ENCODE measurements at places on chromosomes 12 and 14.

- no peak for DNase-seq
Measured at GRCh38 chr12:29843036-29843435, 59.3 kb upstream of the TMTC1 start.

DNA sequence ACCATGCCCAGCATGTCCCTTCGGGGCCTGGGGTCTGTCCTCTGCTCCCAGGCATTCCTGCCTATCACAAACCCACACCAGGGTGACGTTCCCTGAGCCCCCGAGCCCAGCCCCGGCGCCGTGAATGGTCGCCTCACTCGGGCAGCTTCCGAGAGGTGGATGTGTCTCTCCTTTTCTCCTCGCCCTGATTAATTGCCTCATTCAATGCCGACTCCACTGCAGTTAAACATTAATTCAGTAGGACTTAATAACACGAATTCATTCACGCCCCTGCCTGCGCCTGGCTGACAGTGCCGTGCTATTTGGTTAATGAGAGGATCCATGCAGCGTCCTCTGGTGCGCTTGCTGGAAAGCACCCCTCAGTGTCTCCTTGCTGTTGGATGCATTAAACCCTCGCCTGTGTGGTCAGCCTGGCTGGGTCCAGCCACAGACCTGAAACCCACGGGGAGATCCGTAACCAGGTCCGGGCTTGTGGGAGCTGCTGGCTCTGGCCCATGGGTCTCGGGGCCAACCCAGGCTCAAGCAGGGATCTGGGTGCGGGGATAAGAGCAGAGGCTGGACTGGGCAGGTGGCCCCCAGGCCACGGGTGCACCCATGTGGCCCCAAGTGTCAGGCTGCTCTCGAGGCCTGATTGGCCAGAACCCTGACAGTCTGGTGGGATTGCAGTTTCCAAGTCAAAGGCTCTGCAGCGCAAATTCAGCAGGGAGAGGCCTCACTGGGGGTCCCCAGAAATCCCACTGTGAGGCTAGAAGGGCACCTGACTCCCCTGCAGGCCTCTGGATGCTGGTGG lies 55.4 kb downstream of the FBRSL1 start:
- no peak for DNase-seq

- no peak for DNase-seq
Measured at GRCh38 chr14:61332658-61333029, 11.3 kb downstream of the PRKCH start.

- no peak for DNase-seq
Measured at GRCh38 chr12:70444903-70445302, 78.8 kb downstream of the KCNMB4 start.

DNA sequence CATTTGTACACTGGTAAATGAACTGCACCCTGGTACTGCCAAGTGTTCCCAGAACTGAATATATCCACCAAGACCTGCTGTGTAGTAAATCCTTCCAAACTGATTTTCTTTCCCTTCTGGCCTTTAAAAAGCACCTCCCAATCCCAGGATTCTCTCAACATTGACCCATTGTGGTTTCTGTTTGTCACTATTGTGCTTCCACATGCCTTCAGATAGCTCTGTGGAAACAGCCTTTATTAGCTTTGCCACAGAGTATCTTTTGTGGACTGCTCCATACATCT lies 949 bp upstream of the KIF21A start:
- no peak for DNase-seq

DNA sequence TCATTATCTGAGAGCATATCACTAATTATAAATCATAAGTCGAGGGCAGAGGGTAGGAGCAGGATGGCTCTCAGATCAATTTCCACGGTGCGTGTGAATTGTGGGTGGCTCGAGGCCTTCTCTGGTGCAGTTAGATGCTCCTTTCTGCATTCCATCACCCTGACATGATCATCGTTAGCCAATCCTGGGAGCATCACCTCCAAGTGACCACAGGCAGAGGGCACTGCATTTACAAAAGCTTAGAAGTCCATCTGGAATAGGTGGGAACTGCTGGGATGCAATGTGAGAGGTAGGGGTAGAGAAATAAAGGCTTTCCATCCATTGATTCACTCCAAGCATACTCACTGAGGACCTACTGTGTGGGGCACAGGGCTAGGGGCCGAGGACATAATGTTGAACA lies 538.2 kb upstream of the TBX3 start:
- DNase-seq, result no peak

DNA sequence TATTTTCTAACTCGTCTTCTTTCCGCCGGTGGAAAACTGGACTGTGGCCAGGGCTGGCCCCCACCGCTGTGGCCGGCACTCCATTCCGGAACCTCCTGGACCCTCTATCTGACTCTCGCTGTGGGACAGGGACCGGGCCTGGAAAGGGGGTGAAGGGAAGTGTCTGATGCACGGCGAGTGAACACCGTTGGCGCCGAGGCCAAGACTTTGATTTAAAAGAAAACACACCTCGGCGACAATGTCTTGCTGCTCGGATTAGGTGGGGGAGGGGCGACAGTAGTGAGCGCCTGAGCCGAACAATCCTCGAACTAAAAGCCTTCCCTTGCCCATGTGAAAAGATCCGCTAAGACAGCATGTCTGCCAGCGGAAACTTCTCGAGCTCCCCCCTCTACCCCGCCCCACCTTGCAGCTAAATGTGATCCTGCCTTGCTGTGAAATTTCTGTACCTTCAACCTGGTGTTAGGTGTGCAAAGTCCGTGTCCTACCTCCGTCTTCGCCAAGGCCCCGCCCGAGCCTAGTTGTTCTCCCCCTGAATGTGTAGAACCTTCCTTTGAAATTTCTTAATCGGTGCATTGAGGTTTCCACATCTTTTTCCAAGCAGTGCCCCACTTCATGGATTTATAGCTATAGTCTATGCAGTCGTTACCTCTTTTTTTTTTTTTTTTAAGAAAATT lies 862 bp upstream of the HOTAIR start:
- no peak for DNase-seq

DNA sequence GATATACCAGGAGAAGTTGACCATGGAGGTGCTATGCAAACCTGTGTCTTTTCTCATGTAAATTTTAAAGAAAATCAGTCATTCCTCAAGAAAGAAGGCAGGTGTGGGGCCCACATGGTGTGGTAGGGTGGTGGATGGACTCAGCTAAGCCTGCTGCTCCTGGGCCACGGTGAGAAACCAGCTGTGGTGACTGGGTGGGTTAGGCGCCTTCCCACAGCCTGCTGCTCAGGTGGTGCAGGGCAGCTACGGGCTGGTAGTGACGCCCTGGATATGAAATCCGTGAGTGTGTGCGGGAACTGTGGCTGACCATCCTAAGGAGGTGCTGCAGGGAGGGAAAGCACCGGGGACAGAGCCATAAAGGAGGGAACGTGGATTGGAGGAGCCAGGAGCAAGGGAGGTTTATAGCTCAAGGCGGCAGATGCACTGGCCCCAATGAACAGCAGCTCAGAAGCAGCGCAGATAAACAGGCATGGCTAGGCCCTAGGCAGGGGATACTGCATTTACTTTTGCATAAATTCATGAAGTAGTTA lies 408.8 kb downstream of the FUT8 start:
- no peak for DNase-seq

DNA sequence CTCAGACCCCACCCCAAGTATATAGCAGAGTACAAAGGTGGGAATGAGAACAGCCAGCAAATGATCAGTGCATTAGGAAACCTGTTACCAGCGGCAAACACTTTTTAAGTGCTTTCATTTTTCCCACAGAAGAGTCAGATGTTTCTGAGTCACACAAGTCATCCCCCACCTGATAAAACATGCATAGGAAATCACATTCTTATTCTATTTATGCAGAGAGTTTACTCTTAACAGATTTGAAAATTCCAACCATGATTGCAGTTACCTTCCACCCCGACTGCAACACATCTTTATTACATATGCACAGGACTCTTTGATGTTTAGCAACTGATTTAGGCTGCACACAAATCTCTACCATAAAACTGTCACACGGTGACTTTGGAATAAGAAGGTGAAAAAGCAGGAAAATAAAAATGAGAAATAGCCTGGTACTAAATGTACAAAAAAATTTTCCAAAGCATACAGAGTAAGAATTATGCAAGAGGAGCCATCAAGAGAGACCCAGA lies 236.4 kb downstream of the PAWR start:
- DNase-seq, result no peak

GRCh38 chr14:101969481-101969880 lies 5.1 kb downstream of the DYNC1H1 start:
- no peak for DNase-seq

DNA sequence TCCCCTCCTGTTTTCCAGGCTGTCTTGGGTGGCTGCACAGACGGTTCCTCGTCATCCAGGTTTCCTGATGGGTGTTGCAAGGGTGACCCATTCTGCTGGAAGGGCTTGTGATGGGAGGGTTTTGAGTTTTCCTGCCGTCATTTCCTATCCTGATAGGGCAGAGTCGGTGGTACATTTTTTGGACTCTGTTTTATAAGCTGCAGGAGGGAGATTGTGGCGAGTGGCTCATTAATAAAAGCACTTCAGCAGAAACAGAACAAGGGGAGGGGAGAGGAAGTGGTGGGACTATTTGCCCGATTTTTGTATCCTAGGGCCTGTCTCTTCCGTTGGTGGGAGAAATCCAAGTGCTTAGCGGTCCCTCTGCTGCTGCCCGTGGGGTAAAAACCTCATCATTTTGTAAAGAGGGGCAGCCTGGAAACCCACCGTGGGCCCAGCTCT lies 40.0 kb downstream of the TSPAN9 start:
- no peak for DNase-seq

DNA sequence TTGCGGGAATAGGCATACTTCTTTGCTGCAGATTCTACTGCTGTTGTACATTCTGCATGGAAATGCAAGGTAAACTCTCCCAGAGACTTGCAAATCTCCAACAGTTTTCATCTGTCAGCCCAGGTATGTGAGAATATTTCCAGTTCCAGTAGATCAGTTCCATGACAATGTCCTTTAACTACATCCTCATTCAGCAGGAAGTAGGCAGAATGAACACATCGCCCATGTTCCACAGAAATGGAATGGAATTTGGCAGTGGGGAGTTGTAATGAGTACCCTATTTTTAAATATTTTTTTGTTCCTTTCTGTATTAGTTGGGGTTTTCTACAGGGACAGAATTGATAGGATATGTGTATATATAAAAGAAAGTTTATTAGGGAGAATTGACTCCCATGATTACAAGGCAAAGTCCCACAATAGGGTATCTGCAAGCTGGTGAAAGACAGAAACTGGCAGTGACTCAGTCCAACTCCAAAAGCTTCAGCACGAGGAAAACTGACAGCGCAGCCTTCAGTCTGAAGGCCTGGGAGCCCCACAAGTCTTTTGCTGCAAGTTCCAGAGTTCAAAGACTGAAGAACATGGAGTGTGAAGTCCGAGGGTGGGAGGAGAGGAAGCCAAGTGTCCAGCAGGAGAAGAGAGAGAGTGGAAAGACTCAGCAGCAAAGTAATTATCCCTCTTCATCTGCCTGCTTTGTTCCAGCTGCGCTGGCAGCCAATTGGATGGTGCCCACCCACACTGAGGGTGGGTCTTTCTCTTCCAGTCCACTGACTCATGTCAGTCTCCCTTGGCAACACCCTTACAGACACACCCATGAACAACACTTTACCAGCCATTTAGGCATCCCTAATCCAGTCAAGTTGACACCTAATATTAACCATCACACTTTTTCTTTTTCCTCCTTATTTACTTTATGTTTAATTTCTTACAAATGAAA lies 110.4 kb upstream of the SCAF11 start:
- DNase-seq, result no peak

- no peak for DNase-seq
Measured at GRCh38 chr12:109818905-109819500, 14.2 kb downstream of the TRPV4 start.

- no peak for DNase-seq
Measured at GRCh38 chr12:3743803-3744202, 9.1 kb downstream of the CRACR2A start.

GRCh38 chr12:47746523-47746922 lies 12.2 kb downstream of the RAPGEF3 start:
- no peak for DNase-seq

DNA sequence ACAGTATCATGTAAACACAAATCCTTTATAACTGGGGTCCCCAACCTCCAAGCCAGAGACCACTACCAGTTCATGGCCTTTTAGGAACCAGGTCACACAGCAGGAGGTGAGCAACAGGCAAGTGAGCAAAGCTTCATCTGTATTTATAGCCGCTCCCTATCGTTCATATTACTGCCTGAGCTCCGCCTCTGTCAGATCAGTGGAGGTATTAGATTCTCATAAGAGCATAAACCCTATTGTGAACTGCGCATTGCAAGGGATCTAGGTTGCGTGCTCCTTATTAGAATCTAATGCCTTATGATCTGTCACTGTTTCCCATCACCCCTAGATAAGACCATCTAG lies 49.9 kb downstream of the LRP6 start:
- no peak for DNase-seq

GRCh38 chr14:101465795-101466448 lies 95.4 kb upstream of the DIO3 start:
- no peak for DNase-seq

- DNase-seq, result no peak
Measured at GRCh38 chr14:57751400-57751799, 114.5 kb downstream of the SLC35F4 start.

DNA sequence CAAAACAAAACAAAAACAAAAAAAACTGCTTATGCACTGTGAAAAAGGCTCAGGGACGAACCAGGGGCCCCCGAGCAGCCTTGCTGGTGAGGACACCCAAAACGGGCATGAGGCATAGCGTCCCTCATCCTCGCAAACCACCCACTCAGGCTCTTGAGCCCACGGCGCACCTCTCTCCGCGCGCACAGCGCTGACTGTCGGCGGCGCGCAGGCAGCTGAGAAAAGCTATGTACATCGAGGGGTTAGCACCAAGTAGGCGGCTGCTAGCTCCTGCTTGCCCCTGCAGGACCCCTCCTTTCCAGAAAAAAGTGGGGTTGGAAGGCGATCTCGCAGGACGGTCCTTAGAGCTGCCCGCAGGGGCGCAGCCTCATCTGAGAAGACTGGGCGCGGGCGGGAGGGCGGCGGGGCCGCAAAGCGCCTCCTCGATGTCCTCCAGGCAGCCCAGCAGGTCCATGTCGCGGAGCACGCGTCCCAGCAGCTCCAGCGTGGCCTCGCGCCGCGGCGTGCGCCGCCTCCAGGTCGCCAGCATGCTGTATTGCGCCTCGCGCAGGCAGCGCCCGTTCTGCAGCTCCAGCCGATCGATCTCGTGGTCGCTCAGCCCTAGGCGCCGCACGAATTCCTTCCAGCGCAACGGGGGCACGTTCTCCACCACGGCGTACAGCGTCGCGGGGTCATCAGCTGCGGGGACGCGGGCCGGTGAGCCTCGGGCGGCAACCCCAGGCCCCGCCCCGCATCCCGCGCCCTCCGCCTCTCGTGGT lies 12.8 kb downstream of the TNFRSF1A start:
- no peak for DNase-seq

DNA sequence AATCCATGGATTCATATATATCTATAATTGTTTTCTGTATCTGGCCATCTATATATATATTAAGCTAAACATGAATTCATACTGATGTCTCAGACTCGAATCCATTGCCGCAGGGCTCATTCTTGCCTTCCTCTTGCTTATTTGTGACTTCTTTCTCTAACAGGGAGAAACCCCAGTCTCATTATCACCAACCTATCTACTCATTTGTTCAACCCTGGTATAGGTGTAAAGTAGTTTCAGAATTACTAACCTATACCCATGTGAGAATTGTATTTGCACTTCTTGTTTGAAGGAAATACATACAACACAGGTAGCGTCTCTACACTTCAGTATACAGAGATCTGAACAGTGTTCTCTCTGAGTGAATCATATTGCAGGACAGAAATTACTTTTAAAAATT lies 77.7 kb downstream of the PTPN11 start:
- no peak for DNase-seq

All from CD4-positive, alpha-beta T cell treated with Interferon alpha-2 for 1 hour (primary cell).